ENCODE measurements at places on chromosomes 12 and 14.
A peak's percentile ranks its signal among the peaks of the same experiment; 100 is the strongest.

DNA sequence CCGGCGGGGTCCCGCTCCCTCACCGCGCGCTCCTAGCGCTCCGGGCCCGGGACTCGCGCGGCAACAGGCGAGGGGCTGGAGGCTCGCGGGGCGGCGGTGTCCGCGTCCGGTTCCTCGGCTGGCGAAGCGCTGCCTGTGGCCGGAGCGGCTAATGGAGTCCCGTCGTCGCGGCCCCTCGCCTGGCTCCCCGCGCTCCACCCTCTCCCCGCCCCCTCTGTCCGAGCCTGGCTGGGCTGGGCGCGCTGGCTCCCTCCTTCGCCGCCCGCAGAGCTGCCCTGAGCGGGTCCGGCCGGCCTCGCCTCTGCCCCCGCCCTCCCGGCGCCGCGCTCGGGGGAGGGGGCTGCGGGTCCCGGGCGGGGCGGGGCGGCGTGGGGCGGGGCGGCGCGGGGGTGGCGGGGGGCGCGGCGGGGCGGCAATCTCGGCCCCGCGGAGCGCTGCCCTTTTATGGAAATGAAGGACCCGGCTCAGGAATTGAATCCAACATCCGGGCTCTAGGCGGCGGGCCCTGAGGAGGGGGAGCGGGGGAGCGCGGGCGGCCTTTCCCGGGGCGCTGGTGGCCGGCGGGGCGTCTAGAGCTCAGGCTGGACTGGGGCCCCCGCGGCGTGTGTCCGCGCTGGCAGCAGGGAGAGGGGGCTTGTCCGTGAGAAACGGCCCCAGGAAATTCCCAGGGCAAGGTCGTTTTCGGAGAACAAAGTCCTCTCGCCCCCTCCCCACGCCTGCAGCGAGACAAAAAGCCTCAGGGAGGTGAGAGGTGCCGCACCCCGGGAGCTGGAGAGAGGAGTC is at the start of gene FERMT2:
Gene FERMT2 (minus strand): TSS at position 153 of the 783 bp plus-strand sequence. CDS start 482 bp downstream, outside the sequence.
- peak; percentile 6 for DNase-seq

DNA sequence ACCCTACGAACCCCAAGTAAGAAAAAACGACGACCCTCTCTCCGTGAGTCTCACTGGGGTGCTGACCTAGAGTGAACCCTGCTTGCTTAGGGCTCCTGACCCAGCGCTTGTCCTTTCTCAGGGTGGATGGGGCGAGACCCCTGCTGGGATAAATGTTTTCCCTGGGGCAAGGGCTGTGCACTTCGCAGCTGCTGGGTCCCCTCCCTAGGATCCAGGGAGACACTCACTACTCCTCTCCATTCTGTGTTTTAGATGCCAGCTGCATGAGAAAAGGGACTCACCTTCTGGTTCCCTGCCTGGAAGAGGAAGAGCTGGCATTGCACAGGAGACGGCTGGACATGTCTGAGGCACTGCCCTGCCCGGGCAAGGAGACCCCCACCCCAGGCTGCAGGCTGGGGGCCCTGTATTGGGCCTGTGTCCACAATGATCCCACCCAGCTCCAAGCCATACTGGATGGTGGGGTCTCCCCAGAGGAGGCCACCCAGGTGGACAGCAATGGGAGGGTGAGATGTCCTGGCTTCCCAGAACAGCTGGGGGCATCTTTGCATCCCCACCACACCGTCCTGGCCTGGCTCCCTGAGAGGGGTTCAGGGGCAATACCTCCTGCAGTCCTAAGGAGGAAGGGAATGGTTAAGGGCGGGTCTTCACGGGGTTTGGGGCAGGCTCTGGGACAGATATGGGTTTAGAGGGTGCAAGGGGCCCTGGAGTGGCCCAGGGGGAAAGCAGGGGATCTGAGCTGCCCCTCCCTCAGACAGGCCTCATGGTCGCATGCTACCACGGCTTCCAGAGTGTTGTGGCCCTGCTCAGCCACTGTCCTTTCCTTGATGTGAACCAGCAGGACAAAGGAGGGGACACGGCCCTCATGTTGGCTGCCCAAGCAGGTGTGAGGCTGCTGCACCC is 663 bp downstream of the ANKRD33 start:
- DNase-seq = no peak

- no peak for DNase-seq
These were observed 74.2 kb downstream of the PRORP start for GRCh38 chr14:35196571-35196970.

GRCh38 chr12:90322006-90322405 is 613.4 kb upstream of the ATP2B1 start:
- no peak for DNase-seq

DNA sequence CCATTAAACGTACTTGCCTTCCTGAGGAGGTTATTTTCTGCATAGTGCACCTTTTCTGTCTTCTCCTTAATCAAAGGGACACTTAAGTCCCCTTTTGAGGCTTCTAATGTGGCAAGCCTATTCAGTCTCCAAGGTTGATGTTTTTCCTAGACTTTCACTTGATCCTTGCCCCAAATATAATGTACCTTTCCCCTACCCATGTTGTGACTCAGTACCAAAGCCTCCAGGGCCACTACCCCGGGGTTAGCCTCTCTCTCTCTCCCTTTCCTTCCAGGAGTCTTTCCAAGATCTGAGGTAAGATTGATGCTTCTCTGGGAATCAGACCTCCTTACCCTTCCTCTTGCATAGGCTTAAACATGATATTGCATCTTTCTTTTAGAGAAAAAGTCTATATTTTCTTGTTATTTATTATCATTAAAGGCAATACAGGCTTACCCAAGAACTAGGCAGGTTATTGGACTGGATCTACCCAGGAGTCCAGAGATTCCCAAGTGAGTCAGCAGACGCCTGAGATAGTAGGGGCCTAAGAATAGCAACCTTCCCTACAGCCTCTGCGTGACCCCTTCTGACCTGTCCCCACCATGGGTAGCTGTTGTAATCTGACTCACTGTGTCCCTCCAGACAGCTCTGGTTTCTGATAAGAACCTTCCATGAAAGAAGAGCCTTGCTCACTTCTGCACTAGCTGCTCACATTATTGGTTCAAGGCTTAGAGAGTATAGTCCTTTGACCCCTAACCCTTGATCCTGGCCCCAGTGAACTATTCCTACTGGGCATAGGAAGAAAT is 172.9 kb downstream of the ZFP36L1 start:
- no peak for DNase-seq

GRCh38 chr12:117408161-117408791 is 46.9 kb upstream of the NOS1 start:
- no peak for DNase-seq
